ENCODE measurements at places on chromosomes 1 and 21.

DNA sequence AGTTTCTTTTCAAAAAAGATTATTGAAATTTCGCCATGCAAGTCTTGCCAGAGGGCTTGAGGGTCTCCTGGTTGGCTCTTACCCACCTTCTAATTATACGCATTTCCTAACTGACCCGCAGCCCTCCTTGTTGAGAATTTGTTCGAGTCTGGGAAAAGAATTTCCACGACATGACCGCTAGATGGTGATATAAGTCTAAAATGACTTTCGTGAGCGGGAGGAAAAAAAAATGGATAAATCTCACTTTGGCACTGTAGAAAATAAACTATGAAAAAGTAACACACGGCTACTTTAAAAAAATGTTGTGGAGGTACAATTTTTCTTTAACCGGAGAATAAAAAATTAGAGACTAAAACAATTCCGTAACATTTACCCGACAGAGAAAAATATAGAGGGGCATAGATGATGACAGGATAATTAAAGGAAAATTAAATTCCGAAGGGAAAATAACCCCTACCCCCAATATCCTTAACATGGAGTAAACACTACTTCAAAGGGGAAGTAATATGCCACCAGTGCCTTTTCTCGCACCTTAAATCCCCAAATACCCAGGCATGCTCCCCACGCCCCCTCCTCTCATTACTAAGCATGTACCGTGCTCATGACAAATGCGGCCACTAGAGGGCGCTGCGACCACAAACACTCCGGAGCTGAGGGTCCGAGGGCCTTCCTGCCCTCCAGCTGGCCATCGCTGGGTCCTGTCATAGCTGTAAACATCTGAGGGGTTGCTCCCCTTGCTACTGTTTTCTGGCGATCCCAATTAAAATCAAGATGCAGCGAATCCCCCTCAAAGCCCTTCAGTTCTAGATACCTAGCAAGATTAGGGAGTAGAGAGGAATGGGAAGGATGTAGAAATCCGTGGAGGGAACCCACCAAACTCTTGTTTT lies 266.9 kb downstream of the ASTN1 start:
- H3K4me1 ChIP-seq: peaks cover 4% of the 10 kb centered on the region
- peak; percentile 51 for DNase-seq
- no peaks in the 10 kb centered on the region for H3K27me3 ChIP-seq
- H3K27ac ChIP-seq: no peak overlapping the region
- H3K36me3 ChIP-seq: no peaks in the 10 kb centered on the region
- no peak overlapping the region for H3K4me3 ChIP-seq

GRCh38 chr1:226001963-226002666 lies 3.0 kb upstream of the SDE2 start:
- peaks cover 3% of the 10 kb centered on the region for H3K36me3 ChIP-seq
- peak overlapping the region; percentile 44 for H3K4me3 ChIP-seq

- H3K36me3 ChIP-seq: peaks cover 31% of the 10 kb centered on the region
- no peak overlapping the region for H3K4me3 ChIP-seq
- no peak overlapping the region for H3K27ac ChIP-seq
- no peak for DNase-seq
- H3K4me1 ChIP-seq: peaks cover 19% of the 10 kb centered on the region
- no peaks in the 10 kb centered on the region for H3K27me3 ChIP-seq
Observed at GRCh38 chr1:36285443-36286101, 20.6 kb upstream of the SH3D21 start.

GRCh38 chr21:33760641-33761440 lies 118.5 kb downstream of the ITSN1 start:
- no peak for DNase-seq
- H3K27ac ChIP-seq: no peak overlapping the region
- H3K4me1 ChIP-seq: no peaks in the 10 kb centered on the region
- H3K36me3 ChIP-seq: no peaks in the 10 kb centered on the region
- no peaks in the 10 kb centered on the region for H3K27me3 ChIP-seq

- H3K36me3 ChIP-seq: peaks cover 5% of the 10 kb centered on the region
- no peaks in the 10 kb centered on the region for H3K27me3 ChIP-seq
- DNase-seq: peak; percentile 74
- peak overlapping the region; percentile 78 for H3K4me3 ChIP-seq
- H3K4me1 ChIP-seq: peaks cover 76% of the 10 kb centered on the region
Observed at GRCh38 chr1:109802136-109802900, 38.6 kb upstream of the EPS8L3 start.

DNA sequence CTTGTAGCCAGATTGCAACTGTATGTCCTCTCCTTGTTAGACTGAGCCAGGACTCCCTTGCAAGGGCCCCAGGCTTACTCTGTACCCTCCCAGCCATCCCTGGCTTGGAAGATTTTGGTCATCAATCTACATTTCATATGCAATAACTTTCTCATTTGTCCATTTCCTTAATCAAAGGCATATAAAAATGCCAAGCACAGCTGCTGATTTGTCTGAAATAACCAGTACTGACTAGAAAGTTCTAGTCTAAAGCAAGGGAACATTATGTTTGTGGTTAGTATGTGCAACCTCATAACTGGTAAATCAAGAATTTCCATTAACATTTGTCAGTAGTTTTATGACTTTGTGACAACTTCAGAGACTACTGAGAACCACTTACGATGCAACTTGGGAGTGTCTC lies 370.2 kb downstream of the ST6GALNAC3 start:
- no peaks in the 10 kb centered on the region for H3K4me1 ChIP-seq
- H3K36me3 ChIP-seq: no peaks in the 10 kb centered on the region
- H3K27ac ChIP-seq: no peak overlapping the region
- DNase-seq: no peak
- no peaks in the 10 kb centered on the region for H3K27me3 ChIP-seq

- H3K27me3 ChIP-seq: no peaks in the 10 kb centered on the region
- no peak for DNase-seq
- H3K4me1 ChIP-seq: peaks cover 76% of the 10 kb centered on the region
- H3K36me3 ChIP-seq: peaks cover 60% of the 10 kb centered on the region
Observed at GRCh38 chr1:116769561-116769977, 15.3 kb downstream of the CD2 start.

- DNase-seq: peak; percentile 34
- H3K4me1 ChIP-seq: peaks cover 16% of the 10 kb centered on the region
- no peaks in the 10 kb centered on the region for H3K36me3 ChIP-seq
- peak overlapping the region; percentile 71 for H3K4me3 ChIP-seq
- H3K27ac ChIP-seq: peak overlapping the region; percentile 80
Observed at GRCh38 chr21:41112740-41113692, 54.9 kb upstream of the BACE2 start.

DNA sequence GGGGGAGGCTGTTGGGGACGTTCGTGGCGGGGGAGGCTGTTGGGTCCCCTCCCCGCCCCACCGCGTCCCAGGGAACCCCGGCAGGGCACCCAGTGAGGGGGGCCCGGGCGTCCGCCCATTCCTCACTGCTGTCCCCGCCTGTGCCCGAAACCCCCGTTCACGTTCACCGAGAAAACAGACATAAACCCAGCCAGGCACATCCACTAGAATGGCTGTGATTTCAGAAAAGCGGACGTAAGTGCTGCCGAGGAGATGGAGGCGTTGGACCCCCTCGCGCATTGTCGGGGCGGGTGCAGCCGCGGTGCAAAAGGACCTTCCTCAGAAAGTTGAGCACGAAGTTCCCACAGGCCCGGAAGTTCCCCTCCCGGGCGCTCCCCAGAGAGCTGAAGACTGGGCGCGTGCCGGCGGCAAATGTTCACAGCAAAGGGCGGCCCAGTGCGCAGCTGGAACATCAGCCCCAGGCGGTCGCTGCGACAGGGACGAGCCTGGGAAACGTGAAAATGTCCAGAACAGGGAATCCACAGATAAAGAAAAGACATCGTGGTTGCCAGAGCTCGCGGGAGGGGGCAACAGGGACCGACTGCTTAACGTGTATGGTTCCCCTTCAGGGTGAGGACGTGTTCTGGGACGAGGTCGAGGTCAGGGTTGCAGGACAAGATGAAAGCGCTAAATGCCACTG lies 18.5 kb upstream of the SAMD11 start:
- no peak overlapping the region for H3K27ac ChIP-seq
- H3K4me3 ChIP-seq: peak overlapping the region; percentile 53
- peaks cover 36% of the 10 kb centered on the region for H3K27me3 ChIP-seq
- DNase-seq: peak; percentile 51

GRCh38 chr1:6026095-6026809 lies 19.4 kb upstream of the KCNAB2 start:
- peaks cover 45% of the 10 kb centered on the region for H3K4me1 ChIP-seq
- peaks cover 41% of the 10 kb centered on the region for H3K36me3 ChIP-seq
- peak; percentile 91 for DNase-seq
- H3K4me3 ChIP-seq: peak overlapping the region; percentile 99
- H3K27me3 ChIP-seq: no peaks in the 10 kb centered on the region
- H3K27ac ChIP-seq: peak overlapping the region; percentile 99

DNA sequence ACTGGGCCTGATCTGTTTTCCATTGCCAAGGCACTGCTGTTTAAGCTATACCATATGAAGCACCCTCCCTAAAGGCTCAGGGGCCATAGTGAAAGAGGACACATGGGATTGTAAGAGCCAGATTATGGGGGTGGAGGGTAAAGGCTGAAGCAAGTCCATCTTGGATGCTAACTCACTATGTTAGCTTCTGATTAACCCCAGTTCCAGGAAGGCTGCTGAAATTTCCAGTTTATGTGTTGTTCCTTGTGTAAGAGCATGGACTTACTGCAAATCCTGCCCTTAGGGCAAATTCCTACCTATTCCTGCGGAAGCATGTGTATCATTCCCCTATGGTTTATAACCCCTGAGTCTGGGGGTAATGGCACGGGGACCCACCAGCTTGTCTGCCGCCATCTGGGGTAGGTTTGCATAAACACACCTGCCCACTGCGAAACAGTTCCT lies 91.8 kb upstream of the SERBP1 start:
- no peak for DNase-seq
- no peaks in the 10 kb centered on the region for H3K36me3 ChIP-seq
- peaks cover 2% of the 10 kb centered on the region for H3K27me3 ChIP-seq
- no peaks in the 10 kb centered on the region for H3K4me1 ChIP-seq

- no peaks in the 10 kb centered on the region for H3K4me1 ChIP-seq
- no peaks in the 10 kb centered on the region for H3K27me3 ChIP-seq
- H3K36me3 ChIP-seq: peaks cover 9% of the 10 kb centered on the region
- no peak for DNase-seq
- H3K4me3 ChIP-seq: no peak overlapping the region
Observed at GRCh38 chr1:201964261-201964660, 9.0 kb downstream of the TIMM17A start.

DNA sequence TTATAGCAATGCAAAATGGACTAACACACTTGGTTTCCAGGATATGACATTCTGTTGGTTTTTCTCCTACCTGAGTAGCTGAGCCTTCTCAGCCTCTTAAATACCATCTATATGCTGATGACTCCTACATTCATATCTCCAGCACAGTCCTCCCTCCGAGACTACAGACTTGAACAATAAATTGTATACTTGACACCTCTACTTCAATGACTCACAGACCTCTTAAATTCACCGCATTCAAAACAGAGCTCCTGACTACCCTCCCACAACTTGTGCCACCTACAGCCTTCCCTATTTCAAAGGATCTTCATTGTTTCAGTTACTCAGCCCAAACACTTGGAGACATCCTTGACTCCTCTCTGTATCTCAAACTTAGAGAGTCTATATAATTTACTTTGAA lies 66.8 kb upstream of the ASB17 start:
- no peaks in the 10 kb centered on the region for H3K4me1 ChIP-seq
- H3K27ac ChIP-seq: no peak overlapping the region
- H3K36me3 ChIP-seq: no peaks in the 10 kb centered on the region
- H3K4me3 ChIP-seq: no peak overlapping the region

- H3K27me3 ChIP-seq: no peaks in the 10 kb centered on the region
- no peaks in the 10 kb centered on the region for H3K4me1 ChIP-seq
- no peak overlapping the region for H3K27ac ChIP-seq
- no peak overlapping the region for H3K4me3 ChIP-seq
- no peak for DNase-seq
Observed at GRCh38 chr1:240705579-240705978, 93.6 kb upstream of the GREM2 start.

DNA sequence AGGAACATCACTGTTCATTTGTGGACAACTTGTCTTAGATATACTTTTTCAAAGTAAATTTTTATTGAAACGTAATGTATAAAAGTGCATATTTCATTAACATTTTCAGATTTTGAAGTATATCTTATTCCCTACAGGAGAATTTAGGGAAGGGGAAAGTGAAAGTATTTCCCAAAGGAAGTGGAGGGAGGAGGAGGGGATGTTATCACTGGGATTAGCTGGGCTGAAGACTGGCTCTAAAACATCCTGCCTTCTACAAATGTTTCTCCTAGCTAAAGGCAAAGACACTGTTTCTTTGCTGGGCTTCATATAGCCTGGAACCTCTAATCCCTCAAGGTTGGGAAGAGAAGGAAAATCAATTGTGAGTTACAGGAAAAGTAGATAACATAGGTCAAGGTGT lies 7.1 kb upstream of the ZNF697 start:
- no peaks in the 10 kb centered on the region for H3K36me3 ChIP-seq
- no peak overlapping the region for H3K27ac ChIP-seq
- no peak for DNase-seq
- no peaks in the 10 kb centered on the region for H3K4me1 ChIP-seq
- H3K27me3 ChIP-seq: peaks cover 63% of the 10 kb centered on the region

GRCh38 chr1:181423301-181423918 lies 59.9 kb upstream of the CACNA1E start:
- no peaks in the 10 kb centered on the region for H3K36me3 ChIP-seq
- H3K27me3 ChIP-seq: peaks cover 13% of the 10 kb centered on the region
- H3K27ac ChIP-seq: no peak overlapping the region
- peak; percentile 55 for DNase-seq

DNA sequence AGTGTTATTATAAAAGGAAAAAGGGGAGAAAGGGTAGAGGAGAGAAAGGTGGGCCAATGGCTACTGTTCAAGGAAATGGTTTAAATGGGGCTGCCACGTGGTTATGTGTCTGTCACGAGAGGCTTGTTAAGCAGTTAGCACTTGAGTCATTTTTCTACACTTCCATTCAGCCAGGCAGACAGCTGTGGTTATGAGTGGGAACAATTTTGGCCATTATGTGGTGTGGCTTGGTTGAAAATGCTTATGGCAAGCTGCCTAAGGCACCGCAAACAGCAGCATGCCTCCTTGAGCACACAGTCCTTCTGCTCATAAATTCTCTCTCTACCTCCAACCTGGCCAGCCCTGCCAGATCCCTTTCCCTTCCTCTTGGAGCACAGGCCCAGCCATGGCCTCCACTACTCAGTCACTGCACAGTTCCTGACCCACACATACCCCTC lies 3.2 kb upstream of the SRM start:
- peaks cover 19% of the 10 kb centered on the region for H3K36me3 ChIP-seq
- peak overlapping the region; percentile 94 for H3K27ac ChIP-seq
- peaks cover 31% of the 10 kb centered on the region for H3K4me1 ChIP-seq
- H3K27me3 ChIP-seq: no peaks in the 10 kb centered on the region
- DNase-seq: no peak

- no peak overlapping the region for H3K4me3 ChIP-seq
- no peak for DNase-seq
- no peaks in the 10 kb centered on the region for H3K36me3 ChIP-seq
- H3K27ac ChIP-seq: no peak overlapping the region
Observed at GRCh38 chr1:245085508-245086095, 69.2 kb upstream of the KIF26B start.

Data from activated naive CD8-positive, alpha-beta T cell treated with anti-CD3 and anti-CD28 coated beads, Interleukin-2, amount 10 ng/mL, durations not matched to agents 7 days and 5 days (primary cell).